ENCODE measurements at places on chromosomes 11 and 22.

DNA sequence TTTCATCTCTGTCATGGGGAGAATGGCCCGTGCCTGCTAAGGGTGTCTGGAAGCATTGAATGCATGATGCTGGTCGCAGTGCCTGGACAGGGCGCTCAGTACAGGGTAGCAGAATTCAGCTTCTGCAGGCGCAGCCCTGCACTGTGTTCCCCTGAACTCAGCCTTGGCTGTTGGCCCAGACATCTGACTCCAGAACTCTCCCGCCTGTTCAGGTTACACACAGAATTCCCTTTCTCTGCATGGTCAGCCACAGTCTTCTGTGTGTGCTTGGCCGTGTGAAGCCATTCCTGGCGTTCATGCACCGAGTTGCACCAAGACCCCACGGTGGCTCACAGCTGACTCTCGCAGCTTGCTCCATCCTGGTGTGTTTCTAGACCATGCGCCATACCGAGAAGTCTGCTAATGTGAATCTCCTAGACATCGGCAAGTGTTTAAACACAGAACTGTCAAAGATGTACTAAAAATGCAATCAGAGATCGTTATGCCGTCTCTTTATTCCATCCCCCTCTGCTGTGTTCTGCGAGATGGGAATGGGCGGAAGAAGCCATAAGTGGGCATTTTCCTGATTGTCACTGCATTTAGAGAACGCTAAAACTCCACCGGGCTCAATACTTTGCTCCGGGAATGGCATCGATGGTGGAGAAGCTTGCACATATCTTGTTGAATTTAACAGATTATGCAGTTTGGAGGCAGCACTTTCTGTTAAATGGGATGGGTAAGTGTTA lies 55.6 kb downstream of the MPPED1 start:
- no peak for DNase-seq

GRCh38 chr11:13984616-13985450 lies 22.3 kb downstream of the SPON1 start:
- no peak for DNase-seq

GRCh38 chr11:71170624-71171423 lies 81.6 kb downstream of the SHANK2 start:
- DNase-seq = no peak

DNA sequence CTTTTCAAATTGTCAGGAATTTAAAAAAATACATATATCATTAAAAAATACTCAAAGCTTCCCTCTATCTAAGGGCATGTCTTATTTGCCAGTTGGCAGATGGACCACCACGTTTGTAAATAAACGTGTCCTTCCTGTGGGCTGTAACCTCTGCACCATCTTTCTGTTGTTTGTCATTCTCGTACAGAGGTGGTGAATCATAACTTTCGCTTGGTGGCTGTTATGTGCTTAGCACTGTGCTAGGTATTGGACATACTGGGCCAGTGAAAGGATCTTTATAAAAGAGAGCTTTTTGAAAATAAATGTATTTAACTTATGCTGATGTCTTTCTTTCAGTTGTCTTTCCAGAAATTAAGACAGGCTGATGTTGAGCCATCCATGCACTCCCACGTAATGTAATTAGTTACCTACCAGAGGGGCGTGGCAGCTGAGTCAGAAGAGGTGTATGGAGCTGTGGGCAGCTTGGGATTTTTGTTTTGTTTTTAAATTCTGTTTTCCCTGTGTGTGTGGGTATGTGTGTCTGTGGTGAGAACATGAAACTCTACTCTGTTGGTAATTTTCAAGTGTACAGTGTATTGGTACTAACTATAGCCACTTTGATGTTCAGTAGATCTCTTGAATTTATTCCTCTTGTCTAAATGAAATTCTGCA lies 62.7 kb downstream of the TECTA start:
- no peak for DNase-seq

GRCh38 chr22:43887391-43887790 lies 4.4 kb downstream of the PNPLA5 start:
- no peak for DNase-seq

DNA sequence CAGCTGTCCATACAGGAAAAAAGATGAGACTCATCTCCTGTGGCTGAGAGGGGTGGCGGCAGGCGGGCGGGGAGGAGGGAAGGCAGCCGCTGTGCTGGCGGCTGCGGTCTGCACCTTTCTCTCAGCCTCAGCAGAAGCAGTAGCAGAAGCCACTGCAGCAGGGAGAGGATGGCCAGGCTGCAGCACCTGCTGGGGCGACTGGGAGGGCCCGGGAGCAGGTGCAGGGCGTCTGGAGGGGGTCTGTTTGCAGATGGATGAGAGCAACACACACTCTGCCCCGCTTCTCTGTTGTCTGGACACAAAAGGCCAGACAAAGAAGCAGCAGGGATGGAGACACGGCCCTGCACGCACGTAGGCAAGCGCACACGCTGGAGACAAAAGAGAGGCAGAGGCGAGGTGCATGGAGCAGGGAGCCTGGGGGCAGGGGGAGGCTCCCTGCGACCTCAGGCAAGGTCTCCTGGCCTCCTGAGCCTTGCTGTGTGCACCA lies 9.3 kb upstream of the MIAT start:
- DNase-seq = no peak

- DNase-seq = no peak
Observed at GRCh38 chr11:1673446-1674172, 23.4 kb upstream of the KRTAP5-6 start.

DNA sequence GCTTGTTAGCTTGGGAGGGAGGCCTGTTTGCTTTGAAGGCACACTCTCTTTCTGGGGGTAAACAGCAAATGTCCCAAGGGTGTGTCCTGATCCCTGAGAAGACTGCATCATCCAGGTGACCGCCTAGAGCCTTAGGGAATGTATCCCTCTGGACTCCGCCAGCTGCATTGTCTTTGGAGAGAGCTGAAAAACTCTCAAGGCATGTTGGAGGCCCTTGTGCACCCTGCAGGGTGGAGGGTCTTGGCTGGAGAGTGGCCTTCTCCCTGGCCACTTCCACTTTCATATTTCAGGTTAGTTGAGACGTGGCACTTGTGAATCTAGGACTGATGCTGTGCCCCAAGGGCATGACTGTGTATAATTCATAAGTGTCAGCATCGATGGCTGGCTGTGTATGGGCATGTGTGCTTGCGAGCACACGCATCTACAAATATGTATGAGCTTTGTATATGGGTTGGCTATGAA lies 70.6 kb downstream of the ZBTB16 start:
- DNase-seq = no peak

DNA sequence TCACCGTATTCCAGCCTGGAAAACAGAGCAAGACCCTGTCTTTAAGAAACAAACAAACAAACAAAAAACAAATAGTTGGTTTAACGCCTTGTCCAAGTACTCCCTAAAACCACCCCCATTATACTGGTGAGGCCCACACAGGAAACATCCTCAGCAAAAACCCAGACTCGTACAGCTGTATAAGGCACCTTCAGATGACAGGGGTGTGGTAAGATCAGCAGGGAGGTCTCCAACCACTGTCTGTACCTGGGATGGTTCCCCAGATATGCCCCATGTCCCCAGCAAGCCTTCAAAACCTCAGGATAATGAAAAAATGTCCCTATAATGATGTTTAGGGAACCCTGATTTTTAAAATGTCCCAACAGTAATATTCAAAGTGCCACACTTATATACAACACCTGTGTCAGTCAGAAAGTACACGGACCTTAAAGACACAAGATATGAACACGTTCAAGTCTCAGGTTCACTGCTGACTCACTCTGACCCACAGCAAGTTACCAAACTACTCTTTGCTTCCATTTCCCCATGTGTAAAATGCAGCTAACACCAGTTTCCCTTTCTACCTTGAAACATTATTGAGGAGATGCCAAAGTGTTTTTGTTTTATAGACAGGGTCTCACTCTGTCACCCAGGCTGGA lies 9.3 kb downstream of the SF3A1 start:
- DNase-seq = no peak

DNA sequence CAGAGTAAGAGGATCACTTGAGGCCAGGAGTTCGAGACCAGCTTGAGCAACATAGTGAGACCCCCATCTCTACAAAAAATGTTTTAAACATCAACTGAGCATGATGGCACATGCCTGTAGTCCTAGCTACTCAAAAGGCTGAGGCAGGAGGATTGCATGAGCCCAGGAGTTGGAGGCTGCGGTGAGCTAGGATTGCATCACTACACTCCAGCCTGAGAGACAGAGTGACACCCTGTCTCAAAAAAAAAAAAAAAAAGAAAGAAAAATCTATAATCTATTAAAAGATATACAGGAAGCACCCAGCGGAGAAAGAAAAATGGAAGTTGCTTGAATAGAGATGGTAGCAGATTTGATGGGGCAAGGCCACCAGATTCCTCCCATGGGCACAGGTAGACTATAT lies 61.8 kb downstream of the FAM83F start:
- no peak for DNase-seq

DNA sequence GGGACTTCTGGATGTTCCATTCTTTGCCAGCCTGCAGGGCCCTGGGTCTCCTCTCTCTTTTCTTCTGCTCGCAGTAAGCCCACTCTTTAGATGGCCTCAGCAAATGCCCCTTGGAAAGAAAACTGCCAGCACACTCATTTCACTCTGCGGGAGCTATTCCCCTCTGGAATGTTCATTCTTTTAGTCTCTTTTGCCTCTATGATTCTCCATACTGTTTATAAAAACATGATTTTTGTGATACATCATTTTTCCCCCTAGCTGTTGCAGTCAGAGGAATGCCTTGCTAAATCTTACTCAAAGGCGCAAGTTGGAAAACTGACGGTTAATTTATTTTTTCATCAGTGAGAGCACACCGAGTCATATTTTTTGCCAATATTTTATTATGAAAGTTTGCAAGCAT lies 184.9 kb downstream of the SNX19 start:
- no peak for DNase-seq

- DNase-seq = no peak
Observed at GRCh38 chr22:40463683-40464082, 93.3 kb downstream of the SGSM3 start.

GRCh38 chr22:31853736-31854495 lies 90.4 kb upstream of the YWHAH start:
- DNase-seq = no peak

- DNase-seq = no peak
Observed at GRCh38 chr11:103338621-103339484, 229.6 kb downstream of the DYNC2H1 start.

DNA sequence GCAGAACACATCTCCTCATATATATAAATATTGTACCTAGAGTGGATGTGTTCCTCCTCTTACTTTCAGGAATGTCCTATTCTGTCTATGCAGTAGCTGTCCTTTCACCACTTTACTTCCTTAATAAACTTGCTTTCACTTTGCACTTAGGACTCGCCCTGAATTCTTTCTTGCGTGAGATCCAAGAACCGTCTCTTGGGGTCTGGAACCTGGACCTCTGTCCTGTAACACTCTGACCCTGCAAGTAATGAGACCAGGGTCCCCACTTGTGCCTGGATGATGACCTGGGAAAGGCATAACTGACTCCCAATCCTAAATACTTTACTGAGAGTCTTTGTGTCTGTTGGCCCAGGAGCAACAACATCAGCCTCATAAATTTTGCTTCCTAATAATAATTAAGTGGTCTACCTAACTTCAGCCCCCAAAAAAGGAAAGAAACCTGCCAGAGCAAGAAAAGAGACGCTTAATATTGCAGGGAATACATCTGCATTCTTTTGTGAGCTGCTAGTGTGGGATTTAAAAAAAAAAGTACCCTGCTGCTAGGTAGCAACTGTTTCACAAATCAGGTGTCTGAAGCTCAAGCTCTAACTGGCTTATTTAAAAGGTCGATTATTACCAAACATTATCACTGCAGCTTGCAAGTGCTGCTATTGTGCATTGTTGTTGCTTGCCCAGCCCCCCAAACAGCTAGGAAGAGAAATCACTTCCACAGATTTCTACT lies 69.3 kb downstream of the FAM168A start:
- no peak for DNase-seq

GRCh38 chr11:72754544-72755155 lies 2.4 kb upstream of the ARAP1 start:
- no peak for DNase-seq

DNA sequence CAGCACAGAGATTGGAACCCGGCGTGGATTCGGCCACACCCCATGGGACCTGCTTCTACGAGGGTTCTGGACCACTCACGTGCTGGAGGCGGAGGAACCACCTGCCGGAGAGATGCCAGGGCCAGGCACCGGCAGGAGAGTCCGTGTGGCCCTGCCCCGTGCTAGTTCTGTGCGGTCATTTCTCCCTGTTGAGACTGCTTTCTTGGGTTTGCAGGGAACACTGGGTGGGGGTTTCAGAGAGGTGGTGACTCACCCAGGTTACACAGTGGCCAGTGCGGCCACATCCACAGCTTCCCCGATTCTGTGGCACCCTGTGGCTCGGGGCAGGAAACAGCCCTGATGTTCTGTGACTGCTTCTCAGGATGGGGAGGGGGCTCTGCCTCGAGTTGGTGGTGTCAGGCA lies 3.6 kb upstream of the PHLDA2 start:
- no peak for DNase-seq

DNA sequence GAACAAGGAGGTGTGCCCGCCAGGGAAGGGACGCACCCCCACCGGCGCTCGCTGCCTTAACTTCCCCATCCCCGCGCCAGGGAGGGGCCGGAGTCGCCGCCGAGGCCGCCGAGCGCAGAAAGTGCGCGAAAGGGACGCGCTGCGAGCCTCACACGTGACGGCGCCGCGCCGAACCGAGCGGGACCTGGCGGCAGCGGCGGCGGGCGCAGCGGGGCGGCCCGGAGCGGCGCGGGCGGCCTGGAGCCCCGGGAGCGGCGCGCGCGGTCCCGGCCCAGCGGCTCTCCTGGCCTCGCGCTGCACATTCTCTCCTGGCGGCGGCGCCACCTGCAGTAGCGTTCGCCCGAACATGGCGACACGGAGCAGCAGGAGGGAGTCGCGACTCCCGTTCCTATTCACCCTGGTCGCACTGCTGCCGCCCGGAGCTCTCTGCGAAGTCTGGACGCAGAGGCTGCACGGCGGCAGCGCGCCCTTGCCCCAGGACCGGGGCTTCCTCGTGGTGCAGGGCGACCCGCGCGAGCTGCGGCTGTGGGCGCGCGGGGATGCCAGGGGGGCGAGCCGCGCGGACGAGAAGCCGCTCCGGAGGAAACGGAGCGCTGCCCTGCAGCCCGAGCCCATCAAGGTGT lies at the start of gene SORL1:
SORL1 (plus strand) TSS at position 329 of the 623 bp plus-strand sequence; CDS start at position 347, 18 bp downstream.
- no peak for DNase-seq

DNA sequence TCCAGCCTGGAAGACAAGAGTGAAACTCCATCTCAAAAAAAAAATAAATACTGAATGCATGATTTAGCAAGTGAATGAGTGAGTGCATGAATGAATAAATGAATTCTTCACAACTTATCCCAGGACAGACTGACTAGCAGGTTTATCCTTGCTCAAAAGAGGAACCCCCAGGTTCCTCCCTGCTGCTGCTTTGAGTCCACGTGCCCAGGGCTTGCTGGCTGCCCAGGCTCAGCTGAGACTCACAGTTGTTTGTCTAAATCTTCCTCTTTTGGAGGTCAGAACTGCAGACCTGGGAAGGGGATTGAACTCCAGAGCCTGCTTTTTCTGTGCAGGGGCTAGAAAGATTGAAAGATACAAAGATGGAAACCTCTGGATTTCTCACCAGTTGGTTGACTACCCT lies 117.4 kb upstream of the TMEM45B start:
- DNase-seq = no peak
